NCI-H1436 treated with DMSO at 0.1 percent for 48 hours (cell line): ENCODE measurements at places on chromosomes 16 and 17.

DNA sequence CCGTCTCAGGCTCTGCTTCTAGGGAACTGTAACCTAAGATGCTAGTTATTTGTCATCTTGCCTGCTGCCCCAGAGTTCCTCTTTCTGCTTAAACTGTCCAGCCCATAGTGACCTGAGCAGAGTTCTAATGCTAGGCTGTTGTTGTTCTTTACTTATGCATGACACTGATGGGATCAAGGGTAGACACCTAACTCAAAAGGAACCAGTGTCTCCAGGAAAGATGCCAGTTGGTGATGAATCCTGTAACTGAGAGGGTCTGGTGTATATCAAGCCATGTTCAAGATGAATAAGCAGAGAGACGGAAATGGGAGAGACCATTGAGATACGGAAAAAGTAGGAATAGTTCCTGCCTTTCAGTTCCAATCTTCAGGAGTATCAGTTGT lies 13.7 kb downstream of the APOH start:
- DNase-seq, result no peak

- DNase-seq, result no peak
Measured at GRCh38 chr17:61393550-61393903, 6.1 kb upstream of the TBX2 start.

DNA sequence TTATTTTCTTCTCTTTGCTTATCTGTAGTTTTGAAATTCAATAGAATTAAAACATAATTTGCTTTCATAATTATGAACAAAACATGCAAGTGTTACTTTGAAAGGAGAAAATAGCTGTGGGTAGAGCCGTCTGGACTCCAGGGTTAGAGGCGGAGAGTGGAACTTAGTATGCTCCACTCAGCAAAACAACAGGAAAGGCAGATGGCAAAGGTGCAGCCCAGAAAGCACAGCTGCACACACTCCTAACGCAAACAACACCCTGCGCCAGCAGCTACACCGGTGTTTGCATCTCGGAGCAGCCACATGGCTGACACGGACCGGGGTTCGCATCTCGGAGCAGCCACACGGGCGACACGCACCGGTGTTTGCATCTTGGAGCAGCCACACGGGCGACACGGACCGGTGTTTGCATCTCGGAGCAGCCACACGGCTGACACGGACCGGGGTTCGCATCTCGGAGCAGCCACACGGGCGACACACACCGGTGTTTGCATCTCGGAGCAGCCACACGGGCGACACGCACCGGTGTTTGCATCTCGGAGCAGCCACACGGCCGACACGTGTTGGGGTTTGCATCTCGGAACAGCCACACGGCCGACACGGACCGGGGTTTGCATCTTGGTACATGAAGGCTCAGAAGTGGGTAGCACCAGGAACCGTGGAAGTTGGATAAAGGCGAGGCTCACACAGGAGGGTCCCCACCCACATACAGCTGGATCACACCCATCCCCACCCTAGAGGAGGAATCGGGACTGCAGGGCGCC lies 12.2 kb upstream of the CAPN15 start:
- DNase-seq, result no peak

DNA sequence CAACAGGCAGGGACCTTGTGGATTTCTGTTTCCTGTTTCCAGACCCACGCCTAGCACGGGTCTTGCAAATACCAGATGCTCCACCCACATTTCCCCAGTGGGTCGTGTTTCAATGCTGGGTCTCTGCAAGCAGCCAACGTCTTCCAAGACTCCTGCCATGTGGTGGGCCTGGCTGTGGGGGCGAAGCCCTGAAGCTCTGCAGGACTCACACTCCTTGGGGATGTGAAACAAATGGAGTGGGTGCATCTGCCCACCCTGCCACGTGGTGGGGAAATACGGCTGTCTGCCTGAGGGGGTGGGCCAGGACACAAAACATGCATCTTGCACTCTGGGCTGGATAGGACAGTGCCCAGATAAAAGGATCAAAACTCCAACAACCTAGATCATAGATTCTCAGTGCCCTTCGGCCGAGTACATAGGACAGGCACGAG lies 32.6 kb downstream of the FA2H start:
- no peak for DNase-seq

- DNase-seq, result no peak
Measured at GRCh38 chr17:67262435-67263117, 17.6 kb upstream of the HELZ start.

- peak; percentile 66 for DNase-seq
Measured at GRCh38 chr16:30377812-30378235, 3.2 kb downstream of the MYL11 start.

DNA sequence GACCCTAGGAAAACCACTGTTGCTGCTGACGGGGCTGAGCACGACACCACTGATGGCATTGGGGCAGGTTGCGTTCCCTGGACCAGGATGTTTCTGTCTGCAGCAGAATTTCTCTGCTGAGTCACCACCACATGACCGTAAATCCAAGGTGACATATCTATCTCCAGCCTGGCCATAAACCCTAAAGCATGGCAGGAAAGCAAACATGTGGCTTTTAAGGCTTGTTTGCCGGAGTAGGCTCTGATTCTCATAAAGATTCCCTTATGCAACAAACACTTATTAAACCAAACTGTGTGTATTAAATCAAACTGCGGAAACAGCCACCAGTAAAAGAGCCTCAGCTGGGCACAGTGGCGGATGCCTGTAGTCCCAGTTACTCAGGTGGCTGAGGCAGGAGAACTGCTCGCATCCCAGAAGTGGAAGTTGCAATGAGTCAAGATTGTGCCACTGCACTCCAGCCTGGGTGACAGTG lies 17.3 kb downstream of the MPHOSPH6 start:
- no peak for DNase-seq

DNA sequence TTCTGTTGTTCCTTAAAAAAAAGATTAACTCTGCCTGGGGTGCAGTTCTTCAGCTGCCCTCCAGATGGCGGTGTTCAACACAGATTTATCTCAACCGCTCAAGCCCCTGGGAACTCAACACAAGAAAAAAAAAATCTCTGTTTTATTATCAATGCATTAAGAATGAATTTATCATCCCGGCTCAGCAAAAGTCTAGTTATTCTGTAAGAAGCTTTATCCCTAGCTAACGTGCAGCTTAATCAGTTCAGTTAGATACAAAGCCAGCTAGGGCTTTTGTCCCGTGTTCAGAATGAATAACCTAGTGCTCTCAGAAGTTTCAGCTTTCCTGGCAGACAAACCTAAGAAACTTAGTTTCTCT lies 475.9 kb upstream of the CCL2 start:
- no peak for DNase-seq

GRCh38 chr17:28326114-28326513 lies 7.1 kb downstream of the TMEM97 start:
- DNase-seq, result no peak
